Kidney (tissue), 22 donors: ENCODE measurements at places on chromosomes 2 and 18.

GRCh38 chr2:88596141-88596830 is 31.0 kb downstream of the EIF2AK3 start:
- no peak for DNase-seq

DNA sequence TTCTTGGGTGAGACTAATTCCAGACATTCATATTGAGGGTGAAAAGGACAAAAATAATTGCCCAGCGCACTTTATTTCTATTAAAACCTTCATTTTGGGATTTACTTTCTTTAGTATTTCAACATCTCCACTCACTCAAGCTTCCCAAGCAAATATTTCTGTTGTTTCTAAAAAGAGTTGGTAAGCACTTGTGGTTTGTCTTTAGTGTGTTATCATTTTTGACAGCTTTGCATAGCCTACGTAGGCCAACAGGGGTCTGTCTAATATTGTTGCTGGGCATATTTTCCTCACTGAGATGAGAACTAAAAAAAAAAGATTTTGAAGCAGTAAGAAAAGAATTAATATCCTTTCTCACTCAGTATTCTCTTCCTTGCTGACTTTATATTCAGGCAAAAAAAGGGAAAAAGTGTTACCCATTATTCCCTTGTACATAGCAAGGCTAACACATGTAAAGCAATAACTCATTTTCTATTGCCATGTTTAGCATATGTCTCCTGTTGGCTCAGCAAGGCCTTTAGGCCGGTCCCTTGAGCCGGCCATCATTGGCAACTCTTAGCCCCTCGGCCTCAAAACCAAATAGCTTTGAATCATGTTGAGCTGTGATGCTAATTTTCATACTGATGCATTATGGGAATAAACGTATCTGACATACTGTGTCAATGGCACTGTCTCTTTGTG is 494.2 kb downstream of the ARHGAP15 start:
- DNase-seq = no peak

DNA sequence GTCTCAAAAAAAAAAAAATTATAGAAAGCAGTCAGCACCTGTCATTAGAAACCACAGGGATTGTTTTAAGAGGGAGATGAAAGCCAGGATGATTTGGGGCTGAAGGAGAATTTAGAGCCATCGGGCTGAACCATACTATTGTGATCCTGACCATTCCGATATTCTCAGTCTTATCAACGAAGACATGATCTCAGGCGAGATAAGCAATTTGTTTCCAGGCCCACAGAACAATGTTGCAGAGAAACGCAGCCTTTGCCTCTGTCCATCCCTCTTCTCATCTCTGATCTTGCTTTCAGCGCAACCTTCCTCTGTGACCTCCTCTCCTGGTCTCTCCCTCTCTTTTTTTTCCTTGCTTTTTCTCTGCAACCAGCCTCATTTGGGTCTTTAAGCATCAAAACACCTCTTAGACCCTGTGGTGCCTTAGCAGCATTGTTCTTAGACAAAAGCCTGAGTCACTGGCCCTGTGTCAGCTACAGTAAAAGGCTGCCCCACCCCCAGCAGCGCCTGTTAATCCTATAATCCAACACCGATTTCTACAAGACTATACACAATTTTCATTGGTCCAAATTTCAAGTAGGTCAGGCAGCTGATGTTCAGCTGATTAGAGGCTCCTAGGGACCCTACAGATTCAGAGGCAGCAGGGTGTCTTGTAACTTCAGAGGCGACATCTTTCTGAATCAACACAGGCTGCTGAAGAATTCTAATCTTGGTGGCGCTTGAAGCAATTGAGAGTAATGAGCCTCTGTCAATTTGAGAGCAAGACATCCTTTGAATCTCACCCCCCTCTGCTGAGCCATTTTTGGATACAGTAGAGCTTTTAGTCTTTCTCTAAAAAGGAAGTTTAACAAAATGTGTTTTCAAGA is 206.0 kb downstream of the NCK2 start:
- DNase-seq = no peak

- no peak for DNase-seq
Measured at GRCh38 chr2:46364797-46365457, 67.7 kb downstream of the EPAS1 start.
